ENCODE measurements at places on chromosomes 6 and 20.
A peak's percentile ranks its signal among the peaks of the same experiment; 100 is the strongest.

DNA sequence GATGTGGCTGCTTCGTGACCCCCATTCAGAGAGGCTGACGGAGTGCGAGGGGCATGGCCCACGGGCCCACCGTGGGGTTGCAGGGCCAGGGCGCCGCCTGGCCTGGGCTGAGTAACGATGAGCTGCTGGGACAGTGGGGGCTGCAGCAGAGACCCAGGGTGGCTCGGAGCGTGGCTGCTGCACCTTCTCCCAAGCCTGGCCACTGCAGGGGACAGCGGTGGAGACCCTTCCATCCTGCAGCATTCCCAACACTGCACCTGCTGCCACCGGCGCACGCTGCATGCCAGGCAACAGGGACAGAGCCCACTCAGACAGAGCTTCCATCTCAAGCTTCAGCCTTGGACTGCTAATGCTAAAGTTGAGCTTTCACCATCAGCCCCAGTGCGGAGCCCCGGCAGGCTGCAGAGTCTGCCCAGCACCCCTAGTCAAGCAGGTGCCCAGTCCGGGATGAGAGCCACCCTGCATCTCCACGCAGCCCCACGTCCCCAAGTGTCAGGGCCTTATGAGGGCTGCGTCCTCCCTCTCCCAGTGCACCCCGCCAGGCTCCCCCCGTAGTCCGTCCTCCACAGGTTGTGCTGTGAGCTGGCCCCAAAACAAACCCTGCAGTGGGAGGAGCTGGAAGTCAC, 89.4 kb upstream of the AFDN start:
- DNase-seq: no peak

DNA sequence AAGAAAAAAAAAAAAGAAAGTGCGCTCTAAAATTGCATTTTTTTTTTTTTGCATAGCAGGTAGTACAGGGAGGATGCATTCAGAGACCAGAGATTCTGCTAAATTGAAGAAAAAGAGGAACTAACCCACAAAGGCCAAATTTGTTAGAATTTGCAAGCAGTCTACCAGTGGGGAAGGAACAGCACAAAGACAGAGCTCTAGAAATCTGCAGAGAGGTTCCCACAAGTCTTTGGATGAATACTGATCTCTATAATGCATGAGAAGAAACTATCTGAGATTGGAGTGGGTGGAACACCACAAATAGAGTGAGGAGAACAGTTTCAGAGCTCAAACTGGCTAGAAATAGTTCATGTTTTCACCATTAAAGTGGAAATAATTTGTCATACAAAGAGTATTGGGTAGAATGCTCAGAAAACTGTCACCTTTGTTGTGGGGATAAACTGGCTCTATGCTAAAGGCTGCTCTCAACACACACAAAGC, 79.6 kb upstream of the AHI1 start:
- no peak for DNase-seq

DNA sequence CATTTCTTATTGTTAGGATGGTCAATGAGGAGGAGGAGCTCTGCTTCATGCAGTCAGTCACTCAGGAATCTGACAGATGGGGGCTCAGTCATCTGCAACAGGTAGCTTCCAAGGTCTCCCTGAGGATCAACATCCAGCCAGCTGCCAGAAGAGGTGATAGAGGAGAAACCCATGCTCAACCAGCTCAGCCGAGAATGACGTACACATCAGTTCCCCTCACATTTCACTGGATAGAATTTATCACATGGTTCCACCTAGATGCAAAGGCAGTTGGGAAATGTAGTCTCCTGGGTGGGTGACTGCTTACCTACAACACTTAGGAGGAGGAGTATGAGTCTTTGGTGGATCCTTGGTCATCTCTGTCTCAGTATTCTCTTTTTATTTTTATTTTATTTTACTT, 144.5 kb downstream of the CEBPB start:
- no peak for DNase-seq

GRCh38 chr6:52598123-52598823, 21.4 kb upstream of the TRAM2 start:
- DNase-seq: peak; percentile 79

- no peak for DNase-seq
Measured at GRCh38 chr6:62711750-62712149, 425.7 kb upstream of the KHDRBS2 start.
